Retina (tissue), 1 donor: ENCODE measurements at places on chromosomes 1 and 21.

DNA sequence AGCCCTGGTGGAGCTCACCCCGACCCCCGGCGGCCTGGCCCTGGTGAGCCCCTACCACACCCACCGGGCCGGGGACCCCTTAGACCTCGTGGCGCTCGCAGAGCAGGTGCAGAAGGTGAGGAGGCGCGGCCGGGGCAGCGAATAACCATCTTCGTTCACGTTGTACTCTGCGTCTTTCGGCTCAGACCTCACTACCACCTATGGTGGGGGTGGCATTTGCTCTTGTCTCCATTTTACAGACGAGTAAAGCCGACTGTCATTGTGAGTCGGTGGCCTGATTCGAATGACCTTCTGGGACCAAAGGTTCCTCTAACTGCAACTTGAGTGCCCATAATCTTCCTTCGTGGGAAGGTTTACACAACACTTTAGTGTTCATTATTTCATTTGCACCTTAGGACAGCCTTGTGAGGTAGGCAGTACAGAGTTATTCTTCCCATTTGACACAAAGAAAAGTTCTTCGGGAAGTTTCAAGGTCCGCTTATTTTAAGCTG, 506 bp downstream of the C1orf50 start:
- DNase-seq = no peak

DNA sequence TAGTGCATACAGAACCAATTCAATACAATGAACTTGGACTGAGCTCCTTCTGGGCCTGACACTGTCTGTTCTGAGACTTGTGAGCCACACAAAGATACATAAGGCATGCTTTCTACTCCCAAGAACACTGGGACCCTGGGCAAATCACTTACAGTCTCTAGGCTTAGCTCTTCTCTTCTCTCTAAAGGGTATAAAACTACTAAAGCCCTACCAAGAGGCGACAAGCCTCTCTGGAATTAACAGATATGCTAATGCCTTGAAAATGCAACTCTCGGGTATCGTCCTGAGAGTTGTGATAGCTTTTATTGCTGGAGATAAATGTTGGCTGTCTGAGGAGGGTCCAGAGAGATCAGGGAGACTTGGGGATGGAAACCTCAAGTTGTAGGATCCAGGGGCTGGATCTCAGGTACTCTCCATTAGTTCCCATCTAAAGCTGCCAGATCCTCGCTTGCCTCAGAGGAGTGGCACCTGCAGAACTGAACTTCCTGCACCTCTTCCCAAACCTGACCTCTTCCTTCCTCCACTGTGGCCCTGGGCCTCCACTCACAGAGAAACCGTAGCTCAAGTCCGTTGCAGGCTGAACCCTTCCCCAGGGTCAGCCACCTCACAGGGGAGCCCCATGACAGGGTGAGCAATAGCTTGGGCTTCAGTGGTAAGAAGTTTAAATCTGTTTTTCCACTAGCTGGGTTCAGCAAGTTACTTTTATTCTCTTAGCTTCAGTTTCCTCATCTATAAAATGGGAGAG, 11.5 kb upstream of the CFAP45 start:
- DNase-seq = no peak

- DNase-seq = no peak
Measured at GRCh38 chr1:115656461-115657077, 14.8 kb downstream of the VANGL1 start.

- DNase-seq = no peak
Measured at GRCh38 chr1:111707906-111708305, 31.3 kb downstream of the INKA2 start.

- peak; percentile 67 for DNase-seq
Measured at GRCh38 chr1:68111519-68112436, 61.4 kb upstream of the DIRAS3 start.
